Right ventricle myocardium inferior (tissue), 1 donor: ENCODE measurements at places on chromosomes 11 and 22. TPM values are rescaled to one million over a fixed set of nuclear protein-coding genes. Genes with fewer than 3 reads are reported as not detected.

OR8D1 gene
- not detected for total RNA-seq

KRTAP5-9 gene
- not detected for total RNA-seq

MS4A3 gene
- total RNA-seq = not detected

- no peak for DNase-seq
Observed at GRCh38 chr22:23315341-23315917, 135.1 kb downstream of the BCR start.

DNA sequence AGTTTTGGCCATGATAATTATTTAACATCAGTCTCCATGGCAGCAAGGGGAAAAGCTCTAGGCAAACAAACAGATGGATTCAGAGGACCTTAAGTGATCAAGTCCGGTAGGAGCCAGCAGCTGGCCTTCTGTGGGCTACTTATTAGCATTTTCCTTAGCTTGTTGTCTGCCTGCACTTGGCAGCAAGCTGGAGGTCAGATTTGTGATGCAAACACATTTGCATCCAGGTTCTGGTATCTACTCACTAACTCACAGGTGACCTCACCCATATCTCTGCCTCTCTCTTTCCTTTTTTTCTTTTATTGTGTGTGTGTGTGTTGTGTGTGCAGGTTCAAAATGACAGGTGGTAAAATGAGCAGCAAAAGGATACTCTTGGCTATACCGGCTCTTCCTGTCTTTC, 32.3 kb downstream of the ARHGAP42 start:
- DNase-seq = no peak

NXPE2 gene
- 0.14 TPM for total RNA-seq

DNA sequence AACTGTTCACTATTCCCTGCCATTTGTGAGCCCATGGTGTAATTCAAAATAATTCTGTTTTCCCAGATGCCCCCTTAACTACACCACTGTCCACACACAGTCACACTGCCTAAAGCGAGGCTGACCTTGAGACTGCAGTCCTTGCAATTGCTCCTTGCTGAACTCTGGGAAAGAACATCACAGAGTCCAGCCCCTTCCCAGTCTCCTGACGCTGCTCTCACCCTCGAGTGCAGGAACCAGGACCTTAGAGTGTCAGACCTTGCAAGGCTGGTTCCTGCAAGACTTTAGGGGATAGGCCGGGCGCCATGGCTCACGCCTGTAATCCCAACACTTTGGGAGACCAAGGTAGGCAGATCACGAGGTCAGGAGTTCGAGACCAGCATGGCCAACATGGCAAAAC, 33.6 kb downstream of the AHNAK start:
- DNase-seq = no peak

GRCh38 chr11:97537407-97538150, 1147.8 kb downstream of the JRKL start:
- peak; percentile 49 for DNase-seq

DNA sequence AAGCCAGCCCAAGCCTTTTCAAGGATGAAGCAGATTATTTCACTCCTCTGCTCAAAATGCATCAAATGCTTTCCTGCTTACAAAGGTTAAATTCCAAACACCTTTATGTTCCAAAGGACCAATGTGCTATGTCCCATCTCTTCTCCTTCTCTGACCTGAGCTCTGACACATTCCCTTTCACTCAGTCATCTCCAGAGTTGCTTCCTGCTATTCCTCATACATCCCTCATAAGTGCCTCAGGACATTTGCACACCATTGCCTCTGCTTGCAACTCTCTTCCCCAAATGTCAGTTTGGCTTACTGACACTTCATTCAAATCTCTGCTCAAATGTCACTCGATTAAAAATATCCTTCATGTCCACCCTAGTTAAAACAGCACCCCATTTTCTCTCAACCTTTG, 53.3 kb upstream of the BMAL1 start:
- no peak for DNase-seq

XKR3 gene
- total RNA-seq = not detected

DNA sequence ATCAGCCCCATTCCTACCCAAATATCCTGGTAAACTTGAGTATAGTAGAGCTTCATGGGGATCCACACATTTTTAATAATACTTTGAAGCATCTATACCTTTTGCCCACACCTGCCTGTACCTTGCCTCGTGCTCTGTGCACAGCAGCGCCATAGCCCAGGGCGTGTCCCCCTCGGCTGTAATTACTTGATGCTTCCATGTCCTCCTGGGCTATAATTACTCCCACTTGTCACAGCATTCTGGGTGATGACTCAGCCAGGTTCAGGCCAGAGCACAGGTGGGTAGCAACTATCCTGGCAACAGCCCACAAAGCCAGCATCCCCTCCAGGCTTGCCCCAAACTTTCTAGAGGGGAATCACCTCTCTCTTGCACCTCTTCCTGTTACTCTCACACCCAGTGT, 23.7 kb upstream of the SLC36A4 start:
- no peak for DNase-seq

TUB gene
- total RNA-seq = 21.4 TPM

- DNase-seq = no peak
Observed at GRCh38 chr11:6443269-6444003, 2.6 kb upstream of the HPX start.

DNA sequence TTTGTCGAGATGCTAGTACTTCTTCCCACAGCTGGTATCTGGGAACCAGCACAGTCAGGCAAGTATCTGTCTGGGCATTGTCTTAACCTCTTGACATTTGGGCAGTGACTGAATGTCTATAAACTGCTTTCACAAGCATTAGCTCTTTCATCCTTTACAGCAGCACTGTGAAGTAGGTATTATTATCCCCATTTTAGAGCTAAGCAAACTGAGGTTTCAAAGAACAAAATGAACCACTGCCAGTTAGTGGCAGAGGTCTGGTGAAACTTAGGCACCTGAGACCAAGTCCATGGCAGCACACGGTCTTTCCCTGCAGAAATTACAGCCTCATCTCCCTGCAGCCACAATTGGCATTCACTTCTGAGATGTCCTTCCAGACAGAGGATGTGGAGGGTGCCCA, 111.0 kb upstream of the TBCEL start:
- no peak for DNase-seq

DNA sequence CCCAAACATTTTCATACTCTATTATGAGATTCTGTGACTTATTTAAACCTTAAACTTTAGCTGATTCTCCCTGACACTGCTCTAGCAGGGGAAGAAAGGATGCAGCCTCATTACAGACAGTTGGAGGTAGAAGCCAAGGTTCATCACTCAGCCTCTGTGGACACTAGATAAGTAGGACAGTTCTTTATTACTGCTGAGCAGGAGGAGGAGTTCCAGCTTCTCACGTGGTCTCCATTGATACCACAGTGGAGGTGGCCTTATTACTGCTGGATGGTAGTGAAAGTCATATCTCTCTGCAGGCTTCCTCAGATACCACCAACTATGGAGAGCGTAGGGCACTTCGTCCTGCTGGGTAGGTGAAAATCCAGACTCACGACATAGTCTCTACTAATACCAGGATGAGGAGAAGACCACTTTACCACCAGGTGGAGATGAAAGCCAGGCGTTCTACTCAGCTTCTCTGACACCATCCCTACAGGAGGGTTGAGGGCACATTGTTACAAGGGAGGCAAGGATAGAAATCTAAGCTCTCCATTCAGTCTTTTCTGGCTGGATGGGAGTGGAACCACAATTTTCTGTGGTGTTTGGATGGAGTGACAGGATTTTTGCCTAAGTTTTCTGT, 13.1 kb upstream of the ANGPTL5 start:
- no peak for DNase-seq

DNA sequence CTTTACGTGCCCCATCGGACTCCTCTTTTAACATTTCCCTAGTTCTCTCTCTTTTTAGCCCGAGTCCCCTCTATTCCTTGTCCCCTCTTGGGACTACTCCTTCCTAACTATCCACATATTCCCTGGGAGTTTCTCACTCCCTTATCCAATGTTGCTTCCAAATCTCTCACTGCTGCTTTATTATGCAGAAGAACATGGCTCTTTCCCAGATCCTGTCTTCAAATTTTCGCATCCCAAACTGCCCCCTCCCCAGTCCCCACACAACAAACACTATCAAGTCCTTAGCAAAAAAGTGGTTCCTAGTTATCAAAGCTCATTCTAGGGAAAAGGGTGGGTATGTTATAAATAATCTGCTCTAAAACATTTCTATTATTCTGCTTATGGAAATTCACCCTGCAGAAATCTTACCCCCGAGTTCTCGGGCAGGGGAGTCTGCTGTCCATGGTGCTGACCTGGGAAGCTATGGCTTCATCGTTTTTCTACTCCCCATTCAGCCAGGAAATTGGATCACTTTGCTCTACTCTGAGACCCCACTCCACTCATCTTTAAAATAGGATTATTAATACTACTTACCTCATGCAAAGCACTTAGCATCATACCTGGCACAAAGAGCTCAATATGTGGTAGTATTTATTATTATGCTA, 393.5 kb downstream of the BUD13 start:
- no peak for DNase-seq

PRPF19 gene
- total RNA-seq = 41.1 TPM

MAPK1 gene
- total RNA-seq = 79.2 TPM

DUSP8 gene
- total RNA-seq = 10.5 TPM

VSTM5 gene
- 0.08 TPM for total RNA-seq

NUDT8 gene
- 104 TPM for total RNA-seq

ACR gene
- 0.27 TPM for total RNA-seq

DNA sequence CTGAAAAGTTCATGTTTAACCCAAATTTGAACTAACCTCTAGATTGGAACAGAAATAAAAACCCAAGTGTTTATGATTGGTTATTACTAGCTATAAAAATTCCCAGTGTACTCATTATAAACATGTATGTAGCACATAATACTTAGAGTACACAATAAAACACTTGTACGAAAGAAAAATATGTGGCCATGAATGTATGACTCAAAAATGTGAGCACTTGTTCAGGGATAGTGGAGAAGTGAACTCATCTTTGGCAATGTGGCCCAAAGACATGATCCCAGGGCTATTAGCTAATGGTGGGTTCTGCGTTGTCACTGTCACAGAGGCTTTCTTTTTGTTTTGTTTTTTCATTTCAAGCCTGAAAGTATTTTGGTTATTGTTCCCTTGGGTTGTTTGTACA, 72.0 kb downstream of the PPFIBP2 start:
- DNase-seq = no peak

CCDC81 gene
- total RNA-seq = 0.22 TPM

CLDN5 gene
- 29.9 TPM for total RNA-seq

- no peak for DNase-seq
Observed at GRCh38 chr11:126102436-126102981, 39.8 kb upstream of the CDON start.

OSM gene
- 0.19 TPM for total RNA-seq

- peak; percentile 44 for DNase-seq
Observed at GRCh38 chr22:48498526-48499331, 1328.9 kb downstream of the BRD1 start.

GRCh38 chr11:122265981-122266380, 150.0 kb upstream of the BLID start:
- DNase-seq = no peak

- no peak for DNase-seq
Observed at GRCh38 chr22:40504285-40505249, 132.0 kb downstream of the MRTFA start.

DNA sequence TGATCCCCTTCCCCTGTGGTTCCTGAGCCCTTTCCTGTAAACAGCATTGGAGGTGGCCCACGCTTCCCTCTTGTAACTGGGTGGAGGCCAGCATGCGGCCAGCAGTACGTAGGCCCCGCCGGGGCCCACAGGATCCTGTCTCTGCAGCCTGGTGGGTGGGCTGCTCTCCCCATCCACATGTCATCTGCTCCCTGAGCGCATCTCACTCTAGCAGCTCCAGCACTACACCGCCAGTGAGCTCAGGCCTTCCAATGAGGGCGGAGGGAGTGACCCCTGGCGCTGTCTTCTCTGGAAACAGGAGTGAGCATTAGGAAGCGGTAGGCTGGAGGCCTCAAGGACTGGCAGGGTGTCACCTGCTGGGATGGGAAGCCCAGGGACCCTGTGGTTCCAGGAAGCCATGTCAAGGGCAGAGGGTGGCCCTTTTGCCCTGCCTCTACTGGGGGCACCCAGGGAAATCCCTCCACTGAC, 363.9 kb downstream of the TBC1D22A start:
- DNase-seq = no peak

MISFA gene
- total RNA-seq = 13.0 TPM

CALCA gene
- total RNA-seq = not detected

DNA sequence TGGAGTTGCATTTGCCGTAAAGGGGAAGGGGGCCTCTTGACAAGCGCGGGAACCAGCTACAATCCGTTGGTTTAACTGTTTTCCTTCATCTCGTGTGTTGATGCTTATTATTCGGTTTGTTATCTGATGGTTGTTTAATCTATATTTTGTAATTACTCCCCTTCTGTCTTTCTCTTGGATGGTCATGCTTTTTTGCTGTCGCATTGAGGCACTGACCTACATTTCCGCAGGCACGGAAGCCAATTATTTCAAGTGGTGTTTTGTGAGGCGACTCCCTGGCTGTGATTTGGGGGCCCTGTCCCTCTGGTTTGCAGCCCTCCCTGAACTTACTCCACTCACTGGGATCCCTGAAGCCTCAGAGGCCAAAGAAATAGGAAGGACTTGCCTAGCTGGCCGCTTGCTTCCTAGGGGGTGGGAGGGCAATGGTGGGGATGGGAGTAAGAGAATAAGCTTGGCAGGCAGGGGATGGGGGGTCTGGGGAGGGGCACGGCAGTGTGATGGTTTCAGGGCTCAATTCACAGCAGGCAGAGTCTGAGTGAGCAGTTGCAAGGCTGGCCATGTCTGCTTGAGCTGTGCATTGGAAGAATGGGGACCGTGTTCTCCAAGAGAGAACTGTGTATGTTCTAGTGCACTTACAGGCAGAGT, 165.8 kb upstream of the B3GAT1 start:
- DNase-seq = no peak

RNF214 gene
- 17.3 TPM for total RNA-seq

TRMU gene
- total RNA-seq = 42.2 TPM

DNA sequence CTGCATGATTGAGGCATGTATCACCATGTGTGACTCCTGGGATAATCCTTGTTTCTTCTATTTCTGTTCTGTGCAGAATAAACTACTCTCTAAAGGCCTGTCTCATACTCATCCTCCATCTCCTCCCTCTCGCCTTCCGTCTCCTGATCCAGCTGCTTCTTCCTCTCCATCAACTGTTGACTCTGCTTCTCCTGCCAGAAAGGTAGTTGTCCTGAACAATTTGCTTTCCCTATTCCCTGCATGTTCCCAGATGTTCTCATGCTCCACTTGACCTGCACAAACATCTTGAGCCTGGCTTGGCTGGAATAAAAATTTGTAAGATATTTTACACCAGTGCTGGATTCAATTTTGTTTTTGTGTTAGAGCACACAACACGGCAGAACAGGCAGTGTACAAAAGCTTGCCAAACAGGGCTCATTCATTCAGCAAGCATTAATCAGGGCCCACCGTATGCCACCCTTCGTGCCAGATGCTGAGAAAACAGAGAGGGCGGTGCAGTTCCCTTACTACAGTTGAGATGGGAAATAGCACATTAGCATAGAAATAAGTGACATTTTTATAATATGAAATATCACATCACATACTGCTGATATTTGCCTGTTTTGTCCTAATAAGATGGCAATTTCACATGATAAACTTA, 133.3 kb upstream of the PARVA start:
- DNase-seq = no peak
